ENCODE measurements at places on chromosomes 12 and 14. TPM values are rescaled to one million over a fixed set of nuclear protein-coding genes. Genes with fewer than 3 reads are reported as not detected.

GRCh38 chr12:12836571-12836970, 23.4 kb downstream of the DDX47 start:
- no peak for DNase-seq

DNA sequence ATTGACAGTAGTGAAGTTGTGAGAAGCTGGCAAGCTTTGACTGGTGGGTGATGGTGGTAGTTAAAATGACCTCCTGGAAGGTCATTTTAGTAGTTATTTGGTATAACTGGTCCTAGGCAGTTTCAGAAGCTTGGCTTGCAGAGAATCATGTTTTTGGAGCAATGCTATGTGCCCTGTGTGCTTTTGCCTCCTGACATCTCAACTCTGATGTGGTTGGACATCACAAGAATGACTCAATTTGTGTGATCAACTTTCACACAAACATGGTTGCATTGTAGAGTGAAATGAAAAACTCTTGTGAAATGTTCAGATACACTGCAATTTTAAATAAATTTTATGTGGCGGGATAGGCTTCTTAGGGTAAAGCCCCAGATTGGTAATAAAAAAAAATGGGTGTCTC, 8.3 kb upstream of the ABCD2 start:
- no peak for DNase-seq

DNA sequence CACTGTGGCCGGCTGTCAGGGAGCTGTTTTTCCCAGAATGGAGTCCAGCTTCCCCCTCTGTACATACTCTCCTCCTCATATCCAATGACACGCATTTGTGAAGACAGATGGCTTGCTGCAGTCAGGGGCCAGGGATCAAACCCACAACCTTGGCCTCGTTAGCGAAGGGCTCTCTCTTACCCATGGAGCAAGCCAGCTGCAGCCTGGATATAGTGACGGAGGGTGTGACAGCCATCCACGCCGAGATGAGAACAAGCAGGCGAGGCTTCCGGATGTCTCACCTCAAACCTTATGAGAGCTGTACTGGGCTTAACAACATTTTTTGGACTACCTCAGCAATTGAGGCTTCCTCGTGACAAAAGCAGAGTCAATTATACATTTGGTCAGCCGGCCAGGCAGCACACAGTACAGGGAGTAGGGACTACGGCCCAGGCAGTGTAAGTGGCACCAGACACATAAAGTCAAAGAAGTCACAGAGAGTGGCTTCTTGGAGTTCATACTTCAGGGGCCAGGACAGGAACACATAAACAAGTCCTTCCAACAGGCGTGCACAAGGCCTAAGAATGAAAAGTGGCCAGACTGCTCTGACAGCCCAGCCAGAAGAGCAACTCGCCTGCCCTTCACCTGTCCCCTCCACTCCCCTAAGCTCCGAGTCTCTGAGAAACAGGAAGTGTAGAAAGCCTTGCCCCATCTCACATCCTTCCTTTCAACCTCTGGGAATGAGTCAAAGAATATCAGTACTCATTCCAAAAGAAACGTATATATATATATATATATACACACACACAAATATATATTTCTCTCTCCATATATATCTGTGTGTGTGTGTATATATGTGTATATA, 115.1 kb downstream of the TTC7B start:
- DNase-seq: no peak

GRCh38 chr12:115070313-115070712, 386.3 kb upstream of the TBX3 start:
- DNase-seq: no peak

PHLDA1 gene
- total RNA-seq: 191 TPM

- DNase-seq: no peak
These were observed 53.9 kb downstream of the DNAH10 start for GRCh38 chr12:123815968-123816367.

- DNase-seq: no peak
These were observed 26.6 kb downstream of the TCHP start for GRCh38 chr12:109926488-109927210.

SLCO1B1 gene
- not detected for total RNA-seq

GRCh38 chr12:119375075-119375882, 40.8 kb downstream of the CCDC60 start:
- DNase-seq: no peak

GRCh38 chr14:91866511-91867295, 633 bp downstream of the TC2N start:
- DNase-seq: no peak

DNA sequence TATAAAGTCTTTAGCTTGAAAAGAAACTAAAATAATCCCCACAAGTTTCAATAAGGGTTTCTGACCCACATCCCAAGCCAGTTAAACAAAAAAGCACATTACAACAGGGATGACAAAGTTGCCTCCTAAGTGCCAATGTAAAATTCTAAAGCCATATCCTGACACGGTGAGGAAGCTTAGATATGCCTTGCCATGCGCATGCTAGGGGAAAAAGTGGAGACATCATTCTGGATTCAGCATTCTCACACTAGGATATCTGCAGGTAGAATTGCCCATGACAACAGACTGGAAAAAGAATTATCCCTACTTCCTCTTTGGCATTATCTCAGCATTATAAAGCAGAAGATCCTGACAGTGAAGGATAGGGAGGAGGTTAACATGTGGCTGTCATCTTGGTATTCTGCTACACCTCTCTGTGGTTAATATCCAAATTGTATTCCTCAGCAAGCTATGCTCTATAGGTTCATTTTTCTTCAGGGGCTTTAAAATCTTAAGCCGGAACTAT, 4.9 kb downstream of the DUSP6 start:
- no peak for DNase-seq

DNA sequence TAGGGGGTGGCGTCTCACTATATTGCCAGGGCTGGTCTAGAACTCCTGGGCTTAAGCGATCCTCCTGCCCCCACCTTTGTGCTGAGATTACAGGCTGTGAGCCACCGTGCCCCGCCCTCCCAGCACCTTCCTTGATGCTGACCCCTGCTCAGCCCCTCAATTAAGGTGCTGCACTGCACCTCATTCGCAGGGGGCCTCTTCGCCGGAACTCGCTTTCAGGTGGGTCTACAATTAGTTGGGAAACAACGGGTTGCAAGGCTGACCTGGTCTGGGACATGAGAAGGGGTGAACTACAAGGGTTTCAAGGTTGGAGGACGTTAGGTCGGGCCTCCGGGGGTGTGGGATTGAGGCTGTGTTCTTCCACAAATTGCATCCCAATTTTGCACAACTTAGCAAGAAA, 1.2 kb upstream of the NOP2 start:
- DNase-seq: no peak

DNA sequence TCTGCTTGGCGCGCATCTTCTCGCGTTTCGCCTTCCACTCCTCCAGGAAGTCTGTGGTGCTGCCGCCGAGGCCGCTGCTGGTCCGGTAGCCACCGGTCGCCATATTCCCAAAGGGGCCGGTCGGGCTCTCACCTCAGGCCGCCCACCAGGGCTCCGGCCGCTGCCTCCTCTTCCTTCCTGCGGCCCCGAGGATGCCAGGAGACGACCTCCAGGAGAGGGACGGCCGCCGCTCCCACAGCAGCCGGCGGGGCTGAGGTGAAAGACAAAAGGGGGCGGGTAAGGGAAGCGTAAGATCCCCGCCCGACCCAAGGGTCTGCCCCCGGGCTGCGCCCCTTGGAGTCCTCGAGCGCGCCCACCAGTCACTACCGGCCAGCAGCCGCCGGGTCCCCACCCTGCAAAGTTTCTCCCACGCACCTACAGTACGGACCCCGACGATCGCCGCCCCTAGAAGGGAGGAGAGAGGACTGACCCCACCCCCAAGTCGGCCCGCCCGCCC, 574 bp downstream of the PAWR start:
- DNase-seq: peak; percentile 29

SRGAP1 gene
- 3.7 TPM for total RNA-seq

DNA sequence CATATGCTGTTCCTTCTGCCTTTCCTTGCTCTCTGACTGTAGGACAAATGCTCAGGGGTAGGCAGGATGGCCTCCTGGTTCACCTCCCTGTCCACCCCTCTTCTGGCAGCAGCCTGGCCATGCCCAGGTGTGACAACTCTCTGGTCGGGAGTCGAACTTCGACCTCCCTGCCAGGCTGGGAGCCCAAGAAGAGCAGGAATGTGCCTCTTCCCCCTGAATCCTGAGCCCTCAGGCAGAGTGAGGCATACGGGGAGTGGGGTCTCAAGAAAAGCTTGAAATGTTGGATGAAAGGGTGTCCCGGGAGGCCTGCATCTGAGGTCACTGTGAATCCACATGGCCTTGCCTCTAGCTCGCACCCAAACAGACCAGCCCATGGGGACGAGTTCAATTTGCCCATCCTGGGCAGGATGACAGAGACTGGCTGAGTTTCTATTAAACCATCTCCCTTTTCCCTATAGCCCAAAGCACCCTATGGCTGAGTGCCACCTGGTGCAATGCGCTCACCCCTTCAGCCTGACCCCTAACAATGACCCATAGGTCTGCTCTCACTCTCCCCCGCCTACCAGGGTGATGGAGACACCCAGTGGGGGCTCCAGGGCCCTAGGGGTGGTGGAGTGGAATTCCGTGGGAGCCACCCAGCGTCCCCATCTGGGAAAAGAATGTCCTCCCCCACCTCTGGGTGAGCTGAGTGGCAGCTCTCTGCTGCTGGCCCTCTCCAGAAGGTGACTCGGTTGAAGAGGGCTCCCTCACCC, 52.9 kb upstream of the DIO3 start:
- DNase-seq: no peak

DNA sequence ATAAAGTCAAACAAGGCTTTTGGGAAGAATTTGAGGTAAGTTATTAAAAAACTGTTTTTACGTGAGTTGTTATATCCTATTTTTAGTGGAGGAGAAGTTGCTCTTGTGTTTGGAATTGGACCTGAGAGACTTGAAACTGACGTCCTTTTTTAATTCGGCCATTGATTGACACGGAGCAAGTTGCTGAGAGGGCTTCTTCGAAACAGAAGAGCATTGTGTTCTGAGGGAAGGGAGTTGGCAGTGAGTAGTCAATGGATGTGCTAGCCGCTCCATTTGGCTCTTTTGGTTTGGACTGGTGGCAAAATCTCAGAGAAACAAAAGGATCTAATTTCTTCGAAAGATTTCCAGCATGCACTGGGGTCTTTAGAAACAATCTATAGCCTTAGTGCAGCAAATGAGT, 37.3 kb downstream of the PTPN11 start:
- no peak for DNase-seq

DNA sequence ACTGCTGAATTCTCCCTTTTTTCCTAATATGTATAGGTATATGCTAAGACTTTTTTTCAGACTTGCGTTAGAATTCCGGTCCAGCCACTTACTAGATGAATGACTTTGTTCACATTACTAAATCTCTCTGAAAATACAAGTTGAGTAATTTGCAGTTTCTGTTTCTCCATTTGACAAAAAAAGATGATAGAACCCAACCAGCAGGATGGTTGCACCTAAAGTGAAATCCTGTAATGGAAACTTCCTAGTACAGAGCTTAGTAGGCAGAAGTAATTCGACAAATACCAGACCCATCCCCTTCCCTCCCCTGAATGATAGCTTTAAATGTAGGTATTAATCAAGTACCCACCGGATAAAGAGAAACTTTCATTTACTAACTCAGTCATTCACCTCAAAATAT, 113.6 kb upstream of the RAP1B start:
- no peak for DNase-seq

Data from LHCN-M2 (cell line).